CD8-positive, alpha-beta T cell (primary cell): ENCODE measurements at places on chromosomes 2 and 18.

- DNase-seq = no peak
Observed at GRCh38 chr2:235433860-235434259, 60.0 kb upstream of the AGAP1 start.

DNA sequence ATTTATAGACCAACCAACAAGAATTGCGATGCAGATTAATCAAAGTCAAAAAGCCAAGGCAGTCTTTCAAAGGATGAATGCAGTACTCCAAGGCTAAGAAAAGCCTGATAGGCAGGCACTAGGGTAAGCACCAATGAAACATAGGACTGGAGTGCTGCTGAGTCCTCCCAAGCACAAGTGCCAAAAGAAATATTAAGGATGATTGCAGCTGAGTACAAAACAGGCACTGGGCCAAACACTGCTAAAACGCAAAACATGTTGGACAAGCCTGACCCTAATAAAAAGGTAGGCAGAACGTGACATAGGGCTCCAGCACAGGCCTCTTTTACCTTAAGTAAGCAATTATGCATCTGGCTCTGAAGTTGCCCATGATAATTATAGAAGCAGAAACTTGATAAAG lies 160.1 kb upstream of the LRP1B start:
- no peak for DNase-seq

GRCh38 chr2:88690591-88691338 lies 708 bp upstream of the RPIA start:
- DNase-seq = peak; percentile 63

DNA sequence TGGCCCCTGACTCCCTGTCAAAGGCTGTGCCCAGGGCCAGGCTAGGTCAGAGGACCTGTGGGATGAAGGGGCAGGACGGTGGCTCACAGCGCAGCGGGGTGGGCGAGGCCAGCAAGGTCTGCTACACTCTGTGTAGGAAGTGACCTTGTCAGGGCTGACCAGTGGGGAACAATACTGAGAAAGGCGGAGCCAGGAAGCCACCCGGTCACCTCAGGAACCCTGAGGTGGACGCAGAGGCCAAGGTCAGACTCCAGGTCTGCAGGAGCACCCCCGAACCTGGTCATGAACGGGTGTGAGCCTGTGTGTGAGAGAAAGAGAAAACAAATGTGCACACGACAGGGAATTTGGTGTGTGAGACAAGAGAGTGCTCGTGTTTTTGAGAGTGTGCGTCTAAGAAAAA lies 72.3 kb downstream of the SMAD7 start:
- no peak for DNase-seq

DNA sequence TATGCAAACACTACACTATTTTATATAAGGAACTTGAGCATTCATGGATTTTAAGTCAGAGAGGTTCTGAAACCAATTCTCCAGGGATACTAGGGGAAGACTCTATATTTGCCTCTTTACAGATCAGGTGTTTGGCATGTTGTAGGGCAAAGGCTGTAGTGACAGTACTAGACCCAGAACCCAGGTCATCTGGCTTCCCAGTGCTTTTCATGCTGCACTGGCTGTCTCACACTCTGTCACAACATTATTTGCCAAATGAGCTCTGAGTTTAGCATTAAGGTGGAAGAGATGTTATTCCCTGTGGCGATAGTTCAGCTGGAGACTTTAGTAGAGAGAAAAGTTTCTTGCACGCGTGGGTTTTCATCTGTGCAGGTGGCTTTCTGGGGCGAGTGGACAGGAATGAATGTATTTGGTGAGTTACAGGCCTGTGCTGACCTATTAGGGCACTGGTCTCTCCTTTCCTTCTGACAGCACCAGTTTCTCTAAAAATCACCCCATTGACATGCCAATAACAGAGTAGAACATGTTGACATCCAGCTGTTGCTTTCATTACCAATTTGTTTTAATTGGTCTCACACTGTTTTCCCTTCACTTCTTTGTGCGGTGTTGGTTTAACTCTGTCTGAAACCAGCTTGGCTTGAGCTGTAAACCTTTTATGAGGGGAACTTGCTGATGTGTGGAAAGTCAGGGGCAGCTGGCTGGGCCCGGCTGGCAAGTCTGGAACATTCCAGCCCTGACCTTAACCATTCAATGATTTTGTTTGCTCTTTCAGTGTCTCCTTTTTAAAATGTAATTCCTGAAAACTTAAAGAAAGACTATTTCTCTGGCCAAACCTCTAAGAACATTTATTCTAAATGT lies 643.0 kb upstream of the FAM98A start:
- no peak for DNase-seq

DNA sequence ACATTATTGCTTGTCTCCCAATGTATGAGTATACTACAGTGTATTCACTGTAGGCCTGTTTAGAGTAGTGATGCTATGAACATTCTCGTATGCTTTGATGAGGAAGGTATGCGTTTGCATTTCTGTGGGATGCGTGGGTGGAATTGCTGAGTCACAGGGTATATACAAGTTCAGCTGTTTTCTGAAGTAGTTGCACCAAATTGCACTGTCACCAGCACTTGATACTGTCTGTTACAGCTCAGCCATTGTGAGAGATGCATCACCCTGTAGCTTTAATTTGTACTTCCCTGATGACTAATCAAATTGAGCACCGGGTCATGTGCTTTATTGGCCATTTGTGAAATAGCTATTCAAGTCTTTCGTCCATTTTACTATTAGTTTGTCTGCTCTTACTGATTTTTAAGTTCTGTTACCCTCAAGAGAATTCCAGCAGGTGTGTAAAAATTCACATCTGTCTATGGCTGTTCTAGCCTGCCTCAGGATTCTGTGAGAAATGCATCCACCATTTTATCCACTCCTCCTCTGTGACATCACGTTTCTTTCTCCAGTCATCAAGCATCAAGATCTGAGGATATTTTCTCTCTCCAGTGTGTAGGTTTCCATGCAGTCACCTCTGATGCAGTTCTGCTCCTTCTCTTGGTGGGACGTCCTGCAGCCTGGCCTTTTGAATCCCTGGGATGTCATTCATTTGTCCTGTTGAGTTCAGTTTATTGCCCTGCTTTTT lies 72.5 kb downstream of the DGKD start:
- no peak for DNase-seq

DNA sequence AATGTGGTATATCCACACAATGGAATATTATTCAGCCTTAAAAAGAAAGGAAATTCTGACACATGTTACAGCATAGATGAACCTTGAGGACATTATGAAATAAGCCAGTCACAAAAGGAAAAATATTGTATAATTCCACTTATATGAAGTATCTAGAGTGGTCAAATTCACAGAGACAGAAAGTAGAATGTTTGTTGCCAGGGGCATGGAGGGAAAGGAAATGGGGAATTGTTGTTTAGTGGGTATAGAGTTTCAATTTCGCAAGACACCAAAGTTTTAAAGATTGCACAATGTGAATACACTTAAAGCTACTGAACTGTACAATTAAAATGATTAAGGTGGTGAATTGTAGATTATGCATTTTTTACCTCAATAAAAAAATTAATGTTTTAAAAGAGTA lies 92.9 kb downstream of the TXNL1 start:
- no peak for DNase-seq

DNA sequence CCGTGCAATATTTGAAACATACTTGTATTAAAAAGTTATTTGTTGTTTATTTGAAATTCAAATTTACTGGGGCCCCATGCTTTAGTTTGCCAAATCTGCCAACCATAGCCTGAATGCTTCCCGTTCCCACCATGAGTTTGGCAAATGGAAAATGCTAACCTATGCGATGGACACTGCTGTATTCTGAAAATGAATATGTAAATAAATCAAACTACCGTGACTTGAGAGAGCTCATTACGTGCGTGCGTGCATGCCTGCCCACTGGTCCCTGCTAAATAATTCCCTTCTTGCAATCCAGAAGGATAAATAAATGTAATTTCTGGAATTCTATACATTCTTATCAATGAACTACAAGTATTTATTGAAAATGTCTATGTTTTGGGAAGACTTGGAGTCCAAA lies 3.2 kb downstream of the BOD1L2 start:
- no peak for DNase-seq

DNA sequence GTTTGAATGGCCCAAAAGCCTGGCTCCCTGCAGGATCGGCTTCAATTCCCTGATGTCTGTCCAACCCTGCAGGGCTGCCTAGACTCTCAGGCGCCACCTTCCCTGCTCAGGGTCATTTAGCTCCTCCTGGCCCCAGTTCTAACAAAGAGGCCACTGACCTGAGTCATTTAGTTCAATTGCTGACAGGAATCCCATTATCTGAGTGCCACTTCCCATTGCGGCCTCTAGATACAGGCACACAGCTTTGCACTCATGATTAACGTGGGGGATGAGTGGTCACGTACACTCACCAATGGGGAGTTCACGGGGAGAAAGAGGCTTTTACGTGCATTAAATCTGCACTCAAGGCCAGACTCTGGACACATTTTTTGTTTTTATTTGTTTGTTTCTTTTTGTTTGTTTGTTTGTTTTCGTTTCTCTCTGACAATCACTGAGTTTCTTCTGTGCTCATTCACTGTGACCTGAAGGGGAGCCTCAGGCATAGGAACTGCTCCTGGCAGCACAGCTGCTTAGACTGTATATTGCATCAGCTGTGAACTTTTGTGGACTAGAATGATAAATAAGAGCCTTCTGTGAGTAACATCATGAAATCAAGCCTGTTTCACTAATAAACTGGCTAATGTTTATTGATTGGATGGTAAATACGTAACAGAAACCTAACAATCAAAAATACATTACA lies 118.9 kb upstream of the CTNNA2 start:
- DNase-seq = no peak

DNA sequence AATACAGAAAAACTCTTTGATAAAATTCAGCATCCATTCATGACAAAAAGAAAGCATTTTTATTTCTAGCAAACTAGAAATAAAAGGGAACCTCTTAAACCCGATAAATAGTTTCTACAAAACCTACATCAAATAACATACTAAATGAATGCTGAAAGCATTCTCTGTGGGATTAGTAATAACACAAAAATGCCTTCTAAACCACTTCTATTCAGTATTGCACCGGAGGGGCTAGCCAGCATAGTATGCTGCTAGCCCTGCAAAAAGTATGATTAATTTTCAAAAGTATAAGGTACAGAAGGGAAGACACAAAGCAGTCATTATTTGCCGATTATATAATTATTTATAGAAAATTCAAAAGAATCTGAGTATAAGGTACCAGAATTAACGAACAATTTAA lies 145.2 kb downstream of the DTNB start:
- DNase-seq = no peak

DNA sequence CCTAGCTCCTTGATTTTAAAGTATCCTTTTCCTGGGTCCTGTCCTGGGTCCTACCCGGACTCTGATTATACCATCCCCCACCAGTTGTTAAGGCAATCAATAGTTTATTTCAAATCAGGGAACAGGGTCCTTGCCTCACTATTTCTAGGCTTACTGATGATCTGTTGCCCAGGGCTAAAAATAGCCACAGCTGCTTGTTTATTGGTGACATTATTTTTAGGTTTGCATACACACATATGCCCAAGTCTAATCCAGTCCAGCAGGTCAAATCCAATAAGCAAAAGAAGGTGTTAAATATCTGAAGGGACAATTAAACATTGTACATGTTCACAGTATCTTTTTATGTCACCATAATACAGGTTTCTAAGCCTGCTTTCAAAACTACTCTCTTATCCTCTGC lies 66.0 kb downstream of the RAB10 start:
- DNase-seq = no peak

- no peak for DNase-seq
Observed at GRCh38 chr2:233847248-233847898, 7.0 kb downstream of the HJURP start.

- no peak for DNase-seq
Observed at GRCh38 chr18:7898181-7898580, 331.1 kb downstream of the PTPRM start.

- no peak for DNase-seq
Observed at GRCh38 chr2:210528716-210529115, 27.7 kb upstream of the CPS1 start.

- no peak for DNase-seq
Observed at GRCh38 chr2:199848389-199849130, 2.4 kb downstream of the FTCDNL1 start.

- no peak for DNase-seq
Observed at GRCh38 chr2:150971910-150972309, 289.8 kb downstream of the RBM43 start.

GRCh38 chr2:76599732-76600368 lies 889.1 kb upstream of the GCFC2 start:
- DNase-seq = no peak

GRCh38 chr2:119106301-119106897 lies 52.2 kb downstream of the C1QL2 start:
- no peak for DNase-seq

GRCh38 chr2:233270951-233271350 lies 19.5 kb downstream of the ATG16L1 start:
- no peak for DNase-seq

- no peak for DNase-seq
Observed at GRCh38 chr2:226208726-226209125, 590.9 kb downstream of the IRS1 start.

GRCh38 chr18:22367303-22367702 lies 50.4 kb downstream of the CTAGE1 start:
- DNase-seq = no peak

DNA sequence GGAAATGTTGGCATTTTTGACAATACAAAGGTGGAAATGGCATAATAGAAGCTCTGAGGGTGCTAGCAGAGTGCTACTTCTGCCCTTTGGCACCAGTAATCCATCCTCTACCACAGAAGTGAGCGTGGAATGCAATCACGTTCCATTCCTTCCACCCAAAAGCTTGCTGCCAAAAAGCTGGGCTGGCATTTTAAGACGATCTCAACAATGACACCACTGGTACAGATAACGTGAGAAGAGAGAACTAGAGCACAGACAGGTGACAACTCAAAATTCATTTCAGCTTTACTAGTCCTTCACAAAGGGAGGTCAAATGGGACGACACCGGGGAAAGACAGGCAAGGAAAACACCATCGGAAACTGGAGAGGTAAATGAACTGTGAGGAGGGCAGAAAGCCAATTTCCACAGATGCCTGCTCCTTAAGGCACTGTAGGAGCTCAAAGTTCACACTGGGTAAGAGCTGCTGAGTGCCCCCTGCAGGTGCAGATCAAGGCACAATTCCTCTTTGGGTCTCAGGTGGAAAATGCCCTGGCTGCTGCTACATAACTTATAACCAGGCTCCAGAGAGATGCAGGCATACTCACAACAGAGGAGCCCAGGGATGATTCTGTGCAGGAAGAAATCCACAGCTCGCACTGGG lies 50.7 kb upstream of the RNU4ATAC start:
- DNase-seq = no peak

GRCh38 chr2:227025510-227025909 lies 138.5 kb downstream of the COL4A4 start:
- no peak for DNase-seq

- no peak for DNase-seq
Observed at GRCh38 chr2:12967804-12968203, 251.1 kb downstream of the TRIB2 start.
